Cerebellum (tissue), 4 donors: ENCODE measurements at places on chromosomes 12 and 14.
A peak's percentile ranks its signal among the peaks of the same experiment; 100 is the strongest.

DNA sequence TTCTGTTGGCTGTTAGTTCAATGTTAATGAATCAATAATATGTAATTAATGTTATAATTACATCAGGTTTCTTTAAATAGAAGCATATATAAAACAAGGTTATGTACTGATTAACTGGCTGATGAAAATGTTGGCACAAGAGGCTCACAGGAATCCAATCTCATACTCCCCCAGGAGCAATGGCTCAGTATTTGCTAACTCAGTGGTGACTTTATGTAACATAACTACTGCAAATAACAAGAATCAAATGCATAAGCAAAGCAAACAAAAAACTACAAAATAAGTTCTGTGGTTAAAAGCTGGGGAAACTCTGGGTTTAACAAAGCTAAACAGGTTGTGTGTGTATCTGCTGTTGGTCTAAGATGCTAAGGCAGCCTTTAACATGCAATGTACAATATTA lies 27.7 kb upstream of the BBS10 start:
- no peak for DNase-seq

GRCh38 chr12:29929295-29929694 lies 145.6 kb upstream of the TMTC1 start:
- DNase-seq = no peak

GRCh38 chr14:65958664-65959562 lies 527.3 kb upstream of the CCDC196 start:
- peak; percentile 65 for DNase-seq

DNA sequence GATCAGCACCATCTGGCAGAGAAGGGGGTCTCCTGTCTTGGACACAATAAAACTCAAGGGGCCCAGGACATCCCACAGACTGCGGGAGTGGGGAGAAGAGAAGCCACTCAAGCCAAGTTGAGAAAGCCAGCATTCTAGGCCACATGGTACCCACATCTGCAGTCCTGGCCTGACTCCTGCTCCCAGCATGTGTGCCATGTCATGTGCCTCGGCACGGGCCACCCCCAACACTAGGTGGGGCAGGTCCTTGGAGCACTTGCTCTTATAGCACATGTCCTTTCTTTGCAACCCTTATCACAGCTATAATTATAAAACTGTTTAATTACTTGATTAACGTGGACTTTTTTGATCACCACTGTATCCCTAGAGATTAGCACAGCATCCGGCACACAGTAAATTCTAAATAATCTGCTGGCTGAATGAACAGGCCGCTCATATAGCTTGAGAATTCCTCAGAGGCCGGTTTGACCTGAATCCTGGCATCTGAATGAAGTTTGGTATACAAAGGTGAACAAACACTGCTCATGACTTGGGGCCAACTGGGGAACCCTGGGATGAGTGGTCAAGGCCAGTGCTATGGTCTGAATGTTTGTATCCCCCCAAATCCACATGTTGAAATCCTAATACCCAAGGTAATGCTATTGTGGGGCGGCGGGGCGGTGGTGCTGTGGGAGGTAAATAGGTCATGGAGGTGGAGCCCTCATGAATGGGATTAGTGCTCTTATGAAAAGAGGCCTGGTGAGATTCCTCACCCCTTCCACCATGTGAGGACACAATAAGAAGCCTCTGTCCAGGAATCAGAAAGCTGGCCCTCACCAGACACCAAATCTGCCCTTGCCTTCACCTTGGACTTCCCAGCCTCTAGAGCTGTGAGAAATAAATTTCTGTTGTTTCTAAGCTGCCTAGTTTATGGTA lies 6.6 kb downstream of the NCKAP5L start:
- no peak for DNase-seq

- DNase-seq = no peak
Observed at GRCh38 chr14:103273145-103273744, 60.8 kb upstream of the EIF5 start.

DNA sequence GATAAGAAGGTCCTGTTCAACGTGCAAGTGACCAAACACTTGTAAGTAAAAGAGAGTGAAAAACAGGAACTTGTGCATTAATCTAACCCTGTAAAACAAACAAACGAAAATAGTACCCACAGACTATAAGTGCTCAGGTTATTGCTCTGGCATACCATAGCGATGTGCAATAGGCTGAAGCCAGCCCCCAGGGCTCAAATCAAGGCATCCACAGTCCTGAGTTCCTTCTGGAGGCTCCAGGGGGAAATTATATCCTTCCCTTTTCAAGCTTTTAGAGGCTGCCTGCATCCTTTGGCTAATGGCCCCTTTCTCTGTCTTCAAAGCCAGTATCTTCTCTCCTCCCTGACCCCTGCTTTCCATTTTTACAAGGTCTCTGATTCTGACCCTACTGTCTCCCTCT lies 8.1 kb upstream of the CMAS start:
- DNase-seq = no peak
